ENCODE measurements at places on chromosomes 13 and 19.

DNA sequence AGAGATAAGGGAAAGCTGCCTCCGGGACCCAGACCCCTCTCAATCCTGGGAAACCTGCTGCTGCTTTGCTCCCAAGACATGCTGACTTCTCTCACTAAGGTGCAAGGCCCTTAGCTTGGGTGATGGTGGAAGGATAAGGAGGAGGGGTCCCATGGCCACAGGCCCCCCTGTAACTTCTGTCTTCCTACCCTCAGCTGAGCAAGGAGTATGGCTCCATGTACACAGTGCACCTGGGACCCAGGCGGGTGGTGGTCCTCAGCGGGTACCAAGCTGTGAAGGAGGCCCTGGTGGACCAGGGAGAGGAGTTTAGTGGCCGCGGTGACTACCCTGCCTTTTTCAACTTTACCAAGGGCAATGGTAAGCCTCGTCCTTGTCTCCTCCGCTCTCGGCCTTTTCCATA lies 2.0 kb downstream of the CYP2F1 start:
- no peak for DNase-seq

GRCh38 chr19:50387176-50387867 lies 3.2 kb downstream of the POLD1 start:
- DNase-seq = no peak

GRCh38 chr19:18392417-18392816 lies 5.0 kb downstream of the LRRC25 start:
- DNase-seq = no peak

- DNase-seq = no peak
Observed at GRCh38 chr13:33070713-33071112, 54.5 kb downstream of the KL start.

DNA sequence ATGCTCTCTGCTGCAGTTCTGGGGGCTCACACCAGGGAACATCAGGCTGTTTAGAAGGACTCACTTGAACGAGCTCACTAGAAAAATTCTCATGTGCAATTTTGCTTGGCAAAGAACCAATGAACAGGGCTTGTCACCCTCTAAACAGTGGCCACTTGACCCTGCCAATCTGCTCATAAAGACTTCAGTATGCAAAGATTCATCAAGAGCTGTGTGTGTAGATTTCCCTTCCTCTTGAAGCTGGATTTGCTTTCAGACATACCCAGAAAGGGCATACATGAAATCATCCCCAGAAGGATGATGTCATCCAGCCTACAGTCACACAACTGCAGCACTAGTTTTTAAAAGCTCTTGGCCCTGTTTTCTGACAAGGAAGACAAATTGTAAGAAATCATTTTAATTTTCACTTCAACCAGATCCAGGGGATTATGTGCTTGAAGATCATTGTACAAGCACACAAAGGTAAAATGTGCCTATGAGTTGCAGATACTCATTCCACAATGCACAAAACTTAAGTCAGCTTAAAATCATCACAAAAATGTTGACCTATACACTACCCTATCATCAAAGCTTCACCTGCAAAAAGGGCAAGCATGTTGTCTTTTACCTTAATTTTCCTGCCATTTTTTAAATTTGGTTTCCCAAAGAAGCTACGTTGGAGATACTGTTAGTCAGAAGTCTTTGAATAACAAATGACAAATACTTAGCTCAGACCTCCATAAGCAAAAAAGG lies 5.2 kb upstream of the STK24 start:
- DNase-seq = no peak

- DNase-seq = no peak
Observed at GRCh38 chr13:38753878-38754277, 67.0 kb downstream of the FREM2 start.

- DNase-seq = no peak
Observed at GRCh38 chr19:44010468-44010867, 7.7 kb downstream of the ZNF230 start.

DNA sequence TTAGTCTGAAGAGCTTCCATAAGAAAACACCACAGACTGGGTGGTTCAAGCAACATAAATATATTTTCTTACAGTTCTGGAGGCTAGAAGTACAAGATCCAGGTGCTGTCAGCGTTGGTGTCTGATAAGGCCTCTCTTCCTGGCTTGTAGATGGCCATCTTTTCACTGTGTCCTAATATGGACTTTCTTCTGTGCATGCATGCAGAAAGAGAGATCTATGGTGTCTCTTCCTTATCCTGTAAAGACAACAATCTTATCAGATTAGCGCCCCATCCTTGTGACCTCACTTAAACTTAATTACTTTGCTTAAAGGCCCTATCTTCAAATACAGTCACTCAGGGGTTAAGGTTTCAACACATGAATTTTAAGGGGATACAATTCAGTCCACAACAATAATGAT lies 14.1 kb upstream of the NDFIP2 start:
- no peak for DNase-seq

DNA sequence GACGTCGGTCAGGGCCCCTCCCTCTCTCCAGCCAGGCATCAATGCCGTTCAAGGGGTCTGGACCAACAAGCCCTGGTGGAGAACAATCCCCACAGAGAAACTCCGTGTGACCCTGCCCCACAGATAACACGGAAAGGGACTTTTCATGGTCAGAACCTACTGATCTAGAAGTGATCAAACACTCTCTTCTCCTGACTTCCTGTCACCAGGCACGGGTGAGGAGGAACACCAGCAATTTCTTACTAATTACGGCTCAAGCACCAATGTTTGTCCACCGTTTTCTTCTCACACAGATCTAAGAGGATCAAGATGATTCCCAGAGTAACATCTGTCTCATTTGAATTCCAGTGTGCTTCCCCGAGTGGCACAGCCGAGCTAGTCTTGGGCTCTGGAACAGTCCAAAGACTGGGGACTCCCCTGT lies 11.8 kb downstream of the RASA3 start:
- DNase-seq = no peak

DNA sequence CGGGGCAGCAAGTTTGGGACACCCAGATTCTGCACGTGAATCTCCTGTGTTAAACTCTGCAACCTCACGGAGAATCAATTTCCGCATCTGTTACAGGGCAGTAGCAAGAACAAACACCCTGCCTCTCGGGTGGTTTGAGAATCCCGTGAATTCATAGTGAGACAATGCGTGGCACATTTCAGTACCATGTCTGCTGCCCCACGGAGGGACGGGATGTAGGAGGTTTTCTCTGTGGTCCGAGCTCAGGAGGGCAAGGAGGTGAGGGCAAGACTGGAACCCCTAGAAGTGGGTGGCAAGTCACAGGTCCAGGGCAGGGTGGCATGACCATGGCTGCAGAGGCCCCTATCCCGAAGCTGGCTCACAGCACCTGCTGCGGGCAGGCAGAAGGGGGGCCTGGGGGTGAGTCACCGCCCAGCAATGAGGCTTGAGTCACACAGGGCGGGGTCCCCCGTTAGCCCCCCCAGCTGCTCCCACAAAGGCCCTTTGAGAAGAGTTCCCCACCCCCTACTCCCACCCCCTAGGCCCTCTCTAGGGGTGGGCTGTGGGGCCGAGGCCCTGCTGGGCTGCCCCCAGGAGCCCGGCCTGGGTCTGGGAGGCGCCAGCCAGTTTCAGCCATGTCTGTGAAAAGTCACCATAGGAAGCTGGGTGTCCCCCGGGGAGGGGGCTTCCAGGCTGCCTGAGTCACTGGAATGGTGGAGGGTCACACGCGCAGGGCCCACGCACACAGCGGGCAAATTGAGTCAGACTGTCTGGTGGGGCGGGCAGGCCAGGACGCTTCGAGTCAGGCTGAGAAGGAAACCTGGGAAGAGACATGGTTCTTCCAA lies 25.8 kb upstream of the NANOS3 start:
- peak; percentile 77 for DNase-seq

DNA sequence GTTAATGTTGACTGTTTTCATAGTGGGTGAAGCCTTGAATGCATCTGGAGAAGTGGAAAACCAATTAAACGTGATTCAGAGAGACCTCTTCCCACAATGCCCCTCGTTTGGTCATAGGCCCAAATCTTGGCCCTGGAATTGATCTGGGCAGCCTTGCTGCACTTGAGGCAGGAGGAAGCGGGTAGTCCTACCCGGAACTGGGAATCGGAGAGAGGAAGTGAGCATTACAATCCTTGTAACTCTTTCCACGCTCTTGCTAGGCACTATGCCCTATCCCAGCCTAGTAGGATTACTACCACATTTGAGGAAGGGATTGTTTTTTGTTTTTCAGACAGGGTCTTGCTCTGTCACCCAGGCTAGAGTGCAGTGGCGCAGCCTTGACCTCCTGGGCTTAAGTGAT lies 3.6 kb downstream of the KCNK6 start:
- no peak for DNase-seq

- no peak for DNase-seq
Observed at GRCh38 chr13:105491345-105491744, 1044.1 kb downstream of the EFNB2 start.

DNA sequence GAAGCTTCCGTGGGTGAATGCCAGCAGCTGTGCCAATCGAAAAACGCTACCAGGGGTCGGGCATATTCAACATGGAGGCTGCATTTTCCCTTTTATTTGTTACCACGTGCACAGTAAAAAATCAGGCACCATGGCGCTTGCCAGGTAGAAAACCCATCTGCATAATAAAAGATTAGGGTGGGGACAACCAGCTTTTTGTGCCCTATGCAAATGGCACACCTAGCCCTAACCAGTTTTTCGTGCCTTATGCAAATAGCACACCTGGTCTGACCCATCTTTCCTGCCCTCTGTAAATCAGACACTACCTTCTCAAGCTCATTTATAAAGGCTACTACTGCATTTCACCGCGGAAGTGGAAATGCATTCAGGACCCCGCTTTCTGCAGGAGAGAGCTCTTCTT lies 62.1 kb upstream of the FREM2 start:
- DNase-seq = no peak

DNA sequence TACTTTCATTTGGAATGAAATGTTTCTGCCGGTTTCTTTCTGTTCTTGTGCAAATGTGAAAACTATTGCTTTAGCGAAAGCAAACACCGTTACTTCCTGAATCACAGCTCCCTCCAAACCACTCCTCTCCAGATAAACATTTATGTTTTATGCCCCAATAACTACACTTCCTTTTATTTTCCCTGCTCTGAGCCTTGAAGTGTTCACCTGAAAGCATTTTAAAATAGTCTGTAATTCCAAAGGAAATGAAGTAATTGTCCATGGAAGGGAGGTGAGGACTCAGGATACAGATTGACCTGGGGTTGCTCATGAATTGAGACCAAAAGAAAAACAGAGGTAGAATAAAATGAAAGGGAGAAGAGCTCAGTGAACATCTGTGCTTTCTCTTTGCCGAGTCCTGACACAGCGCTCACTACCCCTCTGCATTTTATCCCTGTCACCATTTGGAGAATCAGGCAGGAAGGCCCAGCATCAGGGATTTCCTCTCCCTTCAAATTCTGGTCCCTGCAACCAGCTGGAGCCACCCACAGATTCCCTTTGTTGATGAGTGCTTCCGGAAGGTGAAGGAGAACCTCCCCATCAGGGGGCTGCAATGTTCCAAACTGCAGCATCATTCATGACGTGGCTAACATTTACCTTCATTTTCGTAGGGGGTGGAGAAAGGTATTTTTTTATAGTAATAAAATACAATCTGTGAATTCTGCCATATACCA lies 171.9 kb downstream of the ITGBL1 start:
- no peak for DNase-seq

GRCh38 chr13:76438050-76438449 lies 448.2 kb downstream of the KCTD12 start:
- DNase-seq = no peak

DNA sequence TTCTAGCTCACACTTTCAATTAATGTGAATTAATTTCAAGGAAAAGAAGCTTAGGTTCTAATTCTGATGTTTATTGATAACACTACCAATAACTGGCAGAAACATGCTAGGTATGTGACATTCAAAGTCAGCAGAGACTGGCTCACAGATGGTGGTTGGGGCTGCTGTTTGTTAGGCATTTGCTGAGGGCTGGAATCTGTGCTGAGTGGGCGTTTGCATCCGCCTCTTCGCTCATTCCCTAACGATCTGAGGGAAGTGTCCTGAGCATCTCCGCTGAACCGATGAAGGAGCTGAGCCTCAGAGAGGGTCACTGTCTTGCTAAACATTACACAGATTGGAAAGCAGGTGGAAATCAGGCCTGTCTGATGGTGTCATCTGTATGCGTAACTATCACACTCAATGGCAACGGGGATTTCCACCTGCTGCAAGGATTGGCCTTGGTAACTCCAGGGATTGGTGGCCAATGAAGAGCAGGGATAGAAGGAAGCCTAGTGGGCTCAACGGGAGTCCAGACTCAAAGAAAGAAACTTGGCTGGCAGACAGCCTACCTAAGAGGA lies 338.9 kb downstream of the TEX29 start:
- no peak for DNase-seq

GRCh38 chr19:15091918-15092753 lies 10.1 kb downstream of the OR1I1 start:
- peak; percentile 54 for DNase-seq

- DNase-seq = no peak
Observed at GRCh38 chr13:91072486-91072885, 275.0 kb upstream of the MIR17HG start.

DNA sequence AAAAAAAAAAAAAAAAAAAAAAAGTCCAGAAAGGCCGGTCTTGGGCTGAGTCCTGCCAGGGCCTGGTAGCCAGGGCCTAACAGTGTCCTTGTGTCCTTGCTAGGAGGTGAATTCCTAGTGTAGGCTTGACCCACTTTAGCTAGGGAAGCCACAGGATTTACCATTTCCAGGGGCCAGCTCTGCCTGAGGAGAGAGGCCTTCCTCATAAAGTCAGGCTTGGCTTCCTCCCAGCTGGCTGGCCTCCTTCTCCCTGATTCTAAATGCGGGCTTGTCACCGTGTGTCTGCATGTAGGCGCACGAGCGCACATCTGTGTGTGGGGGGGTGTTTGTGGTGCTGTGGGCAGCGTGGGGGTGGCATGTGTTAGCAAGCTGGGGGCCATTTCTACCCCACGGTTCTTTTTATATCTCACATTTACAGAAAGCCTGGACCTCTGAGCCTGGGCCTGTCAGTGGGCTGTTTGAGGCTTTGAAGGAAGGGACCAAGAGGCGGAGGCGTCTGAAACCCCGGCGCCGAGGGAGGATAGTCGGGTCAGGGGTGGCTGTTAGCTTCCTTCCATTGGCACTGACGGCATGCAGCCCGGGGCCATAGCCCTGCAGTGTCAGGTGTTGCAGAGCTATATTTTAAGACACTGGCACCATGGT lies 31.7 kb downstream of the IER2 start:
- peak; percentile 69 for DNase-seq

DNA sequence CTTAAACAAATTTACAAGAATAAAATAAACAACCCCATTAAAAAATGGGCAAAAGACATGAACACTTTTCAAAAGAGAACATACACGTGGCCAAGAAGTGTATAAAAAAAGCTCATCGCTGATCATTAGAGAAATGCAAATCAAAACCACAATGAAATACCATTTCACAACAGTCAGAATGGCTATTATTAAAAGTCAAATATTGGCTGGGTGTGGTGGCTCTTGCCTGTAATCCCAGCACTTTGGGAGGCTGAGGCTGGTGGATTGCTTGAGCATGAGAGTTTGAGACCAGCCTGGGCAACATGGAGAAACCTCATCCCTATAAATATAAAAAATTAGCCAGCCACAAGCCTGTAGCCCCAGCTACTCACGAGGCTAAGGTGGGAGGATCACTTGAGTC lies 89.9 kb downstream of the UBL3 start:
- DNase-seq = no peak

DNA sequence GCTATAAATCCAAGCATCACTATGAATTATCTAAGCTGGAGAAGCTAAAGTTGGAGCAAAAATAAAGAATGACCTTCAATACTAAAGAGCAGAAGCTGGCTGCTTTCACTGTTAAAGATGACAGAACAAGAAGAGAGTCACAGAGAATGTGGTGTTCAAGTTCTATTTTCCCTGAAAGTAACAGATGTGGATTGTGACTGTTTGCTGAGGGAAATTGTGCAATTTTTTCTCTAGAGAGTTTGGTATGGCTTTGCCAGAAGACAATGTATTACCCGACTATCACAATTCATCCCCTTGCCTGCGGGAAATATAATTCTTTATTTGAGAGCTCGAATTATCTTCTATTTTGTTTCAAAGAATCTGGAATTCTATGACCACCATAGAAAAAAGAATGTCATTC lies 83.1 kb downstream of the TNFSF13B start:
- no peak for DNase-seq
